ENCODE measurements at places on chromosomes 13 and 19. TPM values are rescaled to one million over a fixed set of nuclear protein-coding genes. Genes with fewer than 3 reads are reported as not detected.

DNA sequence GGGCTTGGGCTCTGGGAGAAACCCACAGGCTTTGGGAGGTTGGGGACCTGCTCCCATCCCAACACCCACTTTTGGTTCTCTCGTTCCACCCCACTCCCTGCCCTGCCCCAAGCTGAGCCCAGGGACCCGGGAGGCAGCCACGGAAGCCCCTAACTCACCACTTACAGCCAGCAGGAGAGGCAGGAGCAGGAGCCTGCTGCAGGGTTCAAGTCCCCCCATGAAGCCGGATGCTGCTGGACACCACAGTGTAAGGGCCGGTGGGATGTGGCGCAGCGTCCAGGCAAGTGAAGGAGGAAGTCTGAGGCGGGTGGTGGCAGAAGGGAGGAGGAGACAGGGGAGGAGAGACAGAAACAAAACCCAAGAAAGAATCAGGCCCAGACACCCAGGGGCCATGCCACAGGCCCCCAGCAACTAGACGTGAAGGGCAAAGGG lies at the start of gene TYROBP:
Gene TYROBP, minus strand, starts transcription at position 286 of the 432 bp plus-strand sequence. Its CDS starts 67 bp downstream, at position 219.
- no peak for ATAC-seq

- no peak for ATAC-seq
These were observed 16.6 kb downstream of the ZNF536 start for GRCh38 chr19:30388819-30389218.

DNA sequence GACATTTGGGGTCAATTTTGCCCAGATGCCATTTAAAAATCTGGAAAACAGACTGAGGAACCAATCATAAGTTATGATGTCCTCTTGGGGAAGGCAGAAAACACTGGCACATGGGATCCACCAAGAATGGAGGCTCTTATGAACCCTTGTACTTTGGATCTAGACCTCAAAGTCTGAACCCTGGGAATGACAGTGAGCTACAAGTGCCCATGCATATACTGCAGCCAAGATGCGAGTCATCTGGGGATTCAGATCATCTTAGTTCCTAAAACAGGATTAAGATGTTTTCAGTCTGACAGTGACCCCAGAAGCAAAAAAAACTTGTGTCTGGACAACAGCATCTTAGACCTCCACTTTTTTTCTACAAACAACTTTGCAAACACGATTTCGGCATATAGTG lies 100.2 kb upstream of the SIAH3 start:
- no peak for ATAC-seq

- no peak for ATAC-seq
These were observed 35.2 kb upstream of the SLC46A3 start for GRCh38 chr13:28753946-28754345.

GRCh38 chr19:3316659-3317207 lies 49.6 kb upstream of the NFIC start:
- no peak for ATAC-seq

GRCh38 chr19:41569481-41570150 lies 6.3 kb upstream of the CEACAM21 start:
- ATAC-seq, result no peak

DNA sequence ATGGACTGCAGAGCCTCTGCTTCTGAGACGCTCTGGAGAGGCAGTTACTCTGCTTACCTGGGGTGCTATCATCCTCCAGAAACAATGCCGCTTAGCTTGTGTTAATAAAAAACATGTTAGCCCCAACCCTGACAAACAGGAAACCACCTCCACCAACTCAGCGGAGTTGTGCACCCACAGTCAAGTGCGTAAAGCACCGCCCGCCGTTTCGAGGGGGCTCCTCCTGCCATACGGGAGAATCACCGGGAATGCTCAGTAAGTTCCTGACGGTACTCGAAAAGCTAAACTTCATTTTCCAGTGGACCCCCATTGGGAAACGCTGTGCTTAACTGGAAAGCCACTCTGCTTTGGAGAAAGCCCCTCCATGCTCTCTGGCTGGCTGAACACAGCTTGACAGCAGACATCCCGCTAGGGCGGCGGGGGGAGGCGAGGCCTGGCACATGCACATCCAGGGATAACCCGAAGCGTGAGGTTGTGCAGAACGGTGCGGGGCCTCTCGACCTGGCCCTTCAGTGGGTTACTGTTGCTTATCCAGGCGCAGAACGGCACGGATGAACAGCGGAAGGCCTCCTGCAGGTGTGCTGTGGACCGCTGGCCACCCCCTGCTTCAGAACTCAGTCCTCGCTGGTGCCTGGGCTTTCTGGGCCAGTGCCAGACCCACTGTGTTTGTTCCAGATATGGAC lies 17.1 kb downstream of the GAS6 start:
- peak; percentile 37 for ATAC-seq

- ATAC-seq, result no peak
These were observed 130.6 kb downstream of the DLEU7 start for GRCh38 chr13:50712881-50713280.

- peak; percentile 32 for ATAC-seq
These were observed 19.3 kb upstream of the GATAD2A start for GRCh38 chr19:19385896-19386869.

GRCh38 chr13:44542361-44542760 lies 33.8 kb downstream of the TSC22D1 start:
- ATAC-seq, result no peak

- ATAC-seq, result peak; percentile 96
These were observed 451 bp upstream of the HMG20B start for GRCh38 chr19:3572132-3572854.

DNA sequence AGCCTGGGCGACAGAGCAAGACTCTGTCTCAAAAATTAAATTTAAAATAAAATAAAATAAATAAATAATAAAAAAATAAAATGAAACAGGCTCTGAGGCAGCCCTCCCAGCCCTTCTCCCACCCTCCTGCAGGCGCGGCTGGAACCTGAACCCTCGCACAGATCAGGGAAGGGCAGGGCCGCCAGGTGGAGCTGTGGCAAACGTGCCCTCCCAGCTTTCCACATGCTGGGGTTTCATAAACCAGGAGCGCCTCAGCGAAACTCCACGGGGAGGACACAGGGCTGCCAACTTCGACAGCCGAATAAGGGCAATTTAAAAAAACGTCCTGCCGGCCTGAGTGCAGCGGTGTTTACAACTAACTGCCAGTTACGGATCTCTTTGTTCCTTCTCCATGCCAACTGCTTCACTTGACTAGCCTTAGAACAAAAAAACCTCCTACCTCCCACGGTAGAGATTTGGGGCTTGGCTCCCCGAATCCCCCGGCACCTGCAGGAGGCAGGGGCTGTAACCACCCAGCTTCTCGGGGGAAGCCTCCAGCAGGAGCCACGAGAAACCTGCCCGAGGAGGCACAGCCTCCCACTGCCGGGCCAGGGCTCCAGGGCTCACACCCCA lies 15.9 kb downstream of the ZNF787 start:
- peak; percentile 60 for ATAC-seq

DNA sequence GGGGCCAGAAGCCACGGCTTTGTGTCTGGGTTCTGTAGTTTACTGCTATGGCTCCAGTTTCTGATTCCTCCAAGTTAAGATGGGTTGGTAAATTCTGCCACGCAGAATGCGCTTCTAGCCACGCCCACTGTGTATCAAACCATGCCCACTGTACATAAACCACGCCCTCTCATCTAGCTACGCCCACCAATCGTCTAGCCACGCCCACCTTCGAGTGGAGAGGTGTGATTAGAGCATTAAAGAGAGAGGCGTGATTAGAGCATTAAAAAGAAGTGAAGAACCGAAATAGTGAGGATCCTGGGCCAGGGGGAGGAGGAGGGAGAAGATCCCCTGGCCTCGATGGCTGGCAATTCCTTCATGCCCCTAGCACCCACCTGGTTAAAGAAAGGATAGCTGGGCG lies 43.7 kb upstream of the ADGRE5 start:
- no peak for ATAC-seq

- no peak for ATAC-seq
These were observed 2.4 kb upstream of the CCNP start for GRCh38 chr19:40228863-40229262.

- ATAC-seq, result no peak
These were observed 266.5 kb downstream of the NBEA start for GRCh38 chr13:35208587-35208986.

DNA sequence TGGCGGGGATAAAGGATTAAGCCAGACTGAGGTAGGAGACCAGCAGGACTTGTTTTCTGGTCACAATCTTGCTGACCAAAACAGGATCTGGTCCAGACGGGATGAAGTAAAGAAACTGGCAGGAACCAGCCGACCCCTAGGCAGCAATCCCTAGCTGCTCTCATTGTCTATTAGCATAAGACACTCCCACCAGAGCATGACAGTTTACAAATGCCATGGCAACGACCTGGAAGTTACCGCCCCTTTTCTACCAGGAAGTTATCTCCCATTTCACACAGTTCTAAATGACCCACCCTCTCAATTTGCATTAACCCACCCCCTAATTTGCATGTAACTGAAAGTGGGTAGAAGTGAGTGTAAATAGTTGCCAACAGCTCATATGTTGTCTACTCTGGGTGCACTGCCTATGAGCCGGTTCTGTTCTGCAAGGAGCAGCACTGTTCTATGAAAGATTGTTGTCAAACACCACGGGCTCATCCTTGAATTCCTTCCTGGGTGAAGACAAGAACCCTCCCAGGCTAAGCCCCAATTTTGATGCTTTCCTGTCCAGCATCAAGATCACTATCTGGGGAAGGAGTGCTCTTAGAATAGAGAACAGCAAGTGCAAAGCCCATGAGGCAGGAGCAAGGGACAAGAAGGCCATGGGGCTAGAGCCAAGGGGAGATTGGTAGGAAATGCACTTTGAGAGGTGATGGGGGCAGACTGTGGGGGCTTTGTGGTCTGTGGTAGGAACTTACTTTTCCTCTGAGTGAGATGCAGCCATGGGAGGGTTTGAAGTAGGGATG lies 13.9 kb upstream of the FBXO27 start:
- peak; percentile 64 for ATAC-seq

GRCh38 chr19:34904664-34905527 lies 21.8 kb upstream of the ZNF30 start:
- no peak for ATAC-seq

DNA sequence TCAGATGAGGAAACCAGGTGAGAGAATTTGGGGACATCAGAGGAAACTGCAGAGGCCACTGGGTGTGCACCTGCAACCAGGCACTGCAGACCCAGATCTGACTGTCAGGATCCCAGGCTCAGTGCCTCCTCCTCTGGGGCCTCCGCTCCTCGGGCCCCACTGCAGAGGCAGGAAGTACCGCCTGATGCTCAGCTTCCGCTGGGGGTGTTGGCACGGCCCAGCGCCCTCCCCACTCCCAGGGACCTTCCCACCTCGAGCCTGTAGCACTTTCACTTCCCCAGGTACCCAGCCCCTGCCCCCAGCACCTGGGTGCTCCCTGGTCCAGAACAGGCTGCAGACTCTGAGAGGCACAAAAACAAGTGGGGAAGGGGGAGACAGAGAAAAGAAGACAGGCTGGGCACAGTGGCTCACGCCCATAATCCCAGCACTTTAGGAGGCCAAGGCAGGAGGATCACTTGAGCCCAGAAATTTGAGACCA lies 1.4 kb upstream of the CD37 start:
- ATAC-seq, result peak; percentile 64

DNA sequence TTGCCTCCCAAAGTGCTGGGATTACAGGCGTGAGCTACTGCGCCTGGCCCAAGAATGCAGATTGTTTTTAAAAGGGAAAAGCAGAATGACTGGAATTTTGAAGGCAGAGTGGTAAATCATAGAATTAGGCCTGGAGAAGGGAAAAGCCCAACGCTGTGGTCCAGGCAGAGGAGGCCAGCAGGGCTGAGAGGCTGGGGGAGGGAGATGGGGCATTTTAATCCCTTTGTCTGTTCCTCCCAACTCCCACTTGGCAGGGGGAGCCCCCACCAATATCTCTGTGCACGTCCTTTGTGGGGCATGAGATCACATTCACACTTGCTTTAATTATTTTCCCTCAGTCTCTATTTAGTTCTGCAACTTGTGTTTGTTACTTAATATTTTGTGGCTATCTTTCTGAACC lies 54.4 kb upstream of the RANBP3 start:
- ATAC-seq, result no peak

The TMC4 gene
- 1.0 TPM for total RNA-seq

The PABPC3 gene
- total RNA-seq, result 0.28 TPM

The KLF12 gene
- total RNA-seq, result 14.3 TPM

The CCL25 gene
- total RNA-seq, result 0.48 TPM

The CBLC gene
- total RNA-seq, result not detected

The EFNB2 gene
- total RNA-seq, result 0.08 TPM

The RYR1 gene
- 41.5 TPM for total RNA-seq

The ZNF430 gene
- 27.8 TPM for total RNA-seq

The ZNF835 gene
- 1.3 TPM for total RNA-seq

The ATP8B3 gene
- 44.8 TPM for total RNA-seq

The ZNF439 gene
- total RNA-seq, result 4.3 TPM

All from activated T-helper 17 cell treated with anti-CD3 and anti-CD28 coated beads, Interleukin-2, amount 50 U/mL, for 72 hours (primary cell).